ENCODE measurements at places on chromosomes 16 and 17.

DNA sequence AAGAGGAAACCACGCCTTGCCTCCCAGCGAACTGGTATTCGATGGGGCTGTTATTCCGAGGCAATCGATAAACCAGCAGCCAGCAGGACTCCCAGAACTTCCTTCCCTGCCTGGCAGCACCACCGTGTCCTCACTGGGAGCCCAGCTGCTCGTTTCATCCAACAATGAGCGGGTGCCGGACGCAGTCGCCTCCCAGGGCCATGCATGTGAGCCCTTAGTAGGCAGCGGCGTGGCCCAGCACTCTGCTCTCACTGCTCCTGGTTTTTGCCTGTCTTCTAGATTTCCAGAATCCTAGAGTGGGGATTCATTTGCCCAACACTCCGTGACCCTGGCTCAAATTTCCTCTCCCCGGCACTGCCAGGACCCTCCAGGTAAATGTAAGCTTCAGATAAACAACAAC is 29.1 kb upstream of the RASD1 start:
- DNase-seq, result no peak

GRCh38 chr17:28369684-28370034 is 448 bp downstream of the VTN start:
- no peak for DNase-seq

DNA sequence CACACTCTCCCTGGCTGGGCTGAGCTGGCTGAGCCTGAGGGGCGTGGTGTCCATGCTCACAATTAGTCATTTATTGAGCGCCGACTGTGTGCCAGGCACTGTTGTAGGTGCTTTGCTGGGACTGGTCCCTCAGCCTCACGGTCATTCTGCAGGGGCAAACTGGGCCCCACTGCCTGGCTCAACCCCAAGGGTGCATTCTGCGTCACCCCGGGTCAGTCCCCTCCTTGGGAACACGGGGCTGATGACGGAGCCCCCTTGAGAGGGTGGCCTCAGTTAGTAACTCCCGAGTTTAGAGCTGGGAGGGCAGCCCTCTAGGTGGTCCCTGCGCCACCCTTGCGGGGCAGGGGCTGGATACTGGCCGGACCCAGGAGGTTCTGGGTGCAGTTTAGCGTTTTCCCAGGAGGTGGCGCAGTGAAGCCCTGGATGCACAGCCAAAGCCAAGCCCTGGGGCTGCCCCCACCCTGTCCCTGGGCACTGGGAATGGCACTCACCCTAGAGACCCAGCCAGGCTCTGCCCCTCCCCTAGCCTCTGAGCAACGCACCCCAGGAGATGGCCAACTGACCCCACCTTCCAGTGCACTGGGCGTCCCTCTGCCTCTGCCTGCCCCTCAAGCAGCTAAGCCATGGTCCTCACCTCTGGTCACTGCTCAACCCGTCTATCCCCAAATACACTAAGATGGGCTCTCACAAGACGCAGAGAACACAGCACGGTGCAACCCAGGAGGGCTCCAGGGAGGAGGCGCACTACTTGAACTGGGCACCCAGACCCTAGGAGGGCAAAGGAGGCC is 243.2 kb upstream of the GSE1 start:
- DNase-seq, result peak; percentile 73

GRCh38 chr17:27380551-27380950 is 75.7 kb upstream of the KSR1 start:
- no peak for DNase-seq

- DNase-seq, result peak; percentile 45
Observed at GRCh38 chr16:46673320-46674013, 15.5 kb downstream of the VPS35 start.

DNA sequence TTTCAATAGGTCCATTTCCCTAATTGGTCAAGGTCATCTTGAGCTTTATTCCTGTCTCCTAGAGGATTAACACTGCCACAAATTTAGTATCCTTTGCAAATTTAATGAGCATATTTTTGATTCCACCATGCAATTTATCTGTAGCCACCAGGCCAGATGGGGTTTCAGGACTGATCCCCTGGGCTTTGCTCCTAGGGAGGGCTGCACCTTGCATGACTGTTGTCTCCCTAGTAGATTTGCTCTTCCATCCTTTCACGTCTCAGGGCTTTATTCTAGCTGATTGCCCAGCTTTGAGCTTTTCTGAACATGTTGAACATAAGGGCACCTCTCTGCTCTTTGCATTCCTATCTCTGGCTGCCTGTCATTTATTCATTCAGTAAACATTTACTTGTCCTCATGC is 7.7 kb upstream of the KCNH6 start:
- DNase-seq, result no peak

GRCh38 chr16:16062023-16062937 is 112.9 kb downstream of the ABCC1 start:
- no peak for DNase-seq

DNA sequence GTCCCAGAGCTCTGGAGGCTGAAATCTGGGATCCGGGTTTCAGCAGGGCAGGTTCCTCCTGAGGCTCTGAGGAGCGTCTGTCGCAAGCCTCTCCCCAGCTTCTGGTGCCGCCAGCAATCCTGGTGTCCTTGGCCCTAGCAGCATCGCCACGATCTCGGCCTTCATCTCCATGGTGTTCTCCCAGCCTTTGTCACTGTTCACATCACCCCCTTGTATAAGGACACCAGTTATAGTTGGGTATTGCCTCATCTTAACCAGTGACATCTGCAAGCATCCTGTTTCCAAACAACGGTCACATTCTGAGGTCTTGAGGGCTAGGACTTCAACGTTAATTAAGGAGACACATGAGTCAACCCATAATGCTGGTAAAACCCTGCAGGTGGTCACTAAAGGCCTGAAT is 2.8 kb upstream of the PPP1R27 start:
- DNase-seq, result no peak

- no peak for DNase-seq
Observed at GRCh38 chr16:55018881-55019280, 88.2 kb downstream of the IRX5 start.
